ENCODE measurements at places on chromosomes 16 and 17. TPM values are rescaled to one million over a fixed set of nuclear protein-coding genes. Genes with fewer than 3 reads are reported as not detected.
A peak's percentile ranks its signal among the peaks of the same experiment; 100 is the strongest.

The ZNF785 gene
- polyA plus RNA-seq = 5.9 TPM

The CACNG5 gene
- not detected for polyA plus RNA-seq

The CD300C gene
- polyA plus RNA-seq = 0.34 TPM

The HOXB1 gene
- polyA plus RNA-seq = not detected

The TMED6 gene
- 1.6 TPM for polyA plus RNA-seq

The RPS2 gene
- polyA plus RNA-seq = 1,272 TPM

- DNase-seq = no peak
- H3K4me3 ChIP-seq = no peak overlapping the region
- no peaks in the 10 kb centered on the region for H3K4me1 ChIP-seq
- no peaks in the 10 kb centered on the region for H3K27me3 ChIP-seq
- no peak overlapping the region for H3K27ac ChIP-seq
- no peaks in the 10 kb centered on the region for H3K36me3 ChIP-seq
These were observed 3.7 kb downstream of the GP2 start for GRCh38 chr16:20323591-20324117.

- no peak overlapping the region for H3K27ac ChIP-seq
- DNase-seq = no peak
- no peaks in the 10 kb centered on the region for H3K27me3 ChIP-seq
- peaks cover 27% of the 10 kb centered on the region for H3K4me1 ChIP-seq
- no peaks in the 10 kb centered on the region for H3K36me3 ChIP-seq
- H3K4me3 ChIP-seq = no peak overlapping the region
These were observed 41.7 kb downstream of the ANKRD11 start for GRCh38 chr16:89448656-89449055.

DNA sequence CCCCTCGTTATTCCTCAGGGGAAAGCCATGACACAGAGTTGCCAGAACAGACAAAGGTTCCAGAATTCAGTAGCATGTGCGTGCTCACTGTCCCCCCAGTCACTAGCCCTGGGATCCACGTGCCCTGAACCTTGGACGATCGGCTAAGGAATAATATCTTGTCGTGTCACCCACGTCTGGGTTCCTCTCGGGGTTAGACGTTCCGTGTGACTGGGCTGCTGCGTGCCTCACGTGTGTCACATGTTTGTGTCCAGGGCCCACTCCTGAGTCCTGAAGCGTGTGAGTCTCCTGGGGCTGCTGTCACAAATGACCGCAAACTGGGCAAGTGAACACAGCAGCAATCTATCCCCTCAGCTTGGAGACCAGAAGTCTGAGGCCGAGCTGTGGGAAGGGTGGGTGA, 12.4 kb upstream of the ZNF469 start:
- no peaks in the 10 kb centered on the region for H3K4me1 ChIP-seq
- no peaks in the 10 kb centered on the region for H3K27me3 ChIP-seq
- no peak overlapping the region for H3K4me3 ChIP-seq
- no peak overlapping the region for H3K27ac ChIP-seq
- no peak for DNase-seq
- H3K36me3 ChIP-seq = no peaks in the 10 kb centered on the region

DNA sequence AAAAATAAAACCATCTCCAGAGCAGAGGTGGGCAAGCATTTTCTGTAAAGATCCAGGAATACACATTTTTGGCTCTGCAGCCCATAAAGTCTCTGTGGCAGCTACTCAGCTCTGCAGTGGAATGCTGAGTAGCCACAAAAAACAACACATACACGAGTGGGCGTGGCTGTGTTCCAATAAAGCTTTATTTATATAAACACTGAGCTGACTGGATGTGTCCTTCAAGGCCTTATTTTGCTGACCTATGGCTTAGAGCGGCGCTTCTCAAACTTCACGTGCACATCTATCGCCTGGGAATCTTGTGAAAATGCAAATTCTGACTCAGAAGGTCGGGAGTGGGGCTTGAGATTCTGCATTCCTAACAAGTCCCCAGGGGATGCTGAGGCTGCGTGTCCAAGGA, 39.7 kb downstream of the XYLT1 start:
- no peaks in the 10 kb centered on the region for H3K36me3 ChIP-seq
- H3K27ac ChIP-seq = no peak overlapping the region
- DNase-seq = no peak
- H3K4me1 ChIP-seq = no peaks in the 10 kb centered on the region

DNA sequence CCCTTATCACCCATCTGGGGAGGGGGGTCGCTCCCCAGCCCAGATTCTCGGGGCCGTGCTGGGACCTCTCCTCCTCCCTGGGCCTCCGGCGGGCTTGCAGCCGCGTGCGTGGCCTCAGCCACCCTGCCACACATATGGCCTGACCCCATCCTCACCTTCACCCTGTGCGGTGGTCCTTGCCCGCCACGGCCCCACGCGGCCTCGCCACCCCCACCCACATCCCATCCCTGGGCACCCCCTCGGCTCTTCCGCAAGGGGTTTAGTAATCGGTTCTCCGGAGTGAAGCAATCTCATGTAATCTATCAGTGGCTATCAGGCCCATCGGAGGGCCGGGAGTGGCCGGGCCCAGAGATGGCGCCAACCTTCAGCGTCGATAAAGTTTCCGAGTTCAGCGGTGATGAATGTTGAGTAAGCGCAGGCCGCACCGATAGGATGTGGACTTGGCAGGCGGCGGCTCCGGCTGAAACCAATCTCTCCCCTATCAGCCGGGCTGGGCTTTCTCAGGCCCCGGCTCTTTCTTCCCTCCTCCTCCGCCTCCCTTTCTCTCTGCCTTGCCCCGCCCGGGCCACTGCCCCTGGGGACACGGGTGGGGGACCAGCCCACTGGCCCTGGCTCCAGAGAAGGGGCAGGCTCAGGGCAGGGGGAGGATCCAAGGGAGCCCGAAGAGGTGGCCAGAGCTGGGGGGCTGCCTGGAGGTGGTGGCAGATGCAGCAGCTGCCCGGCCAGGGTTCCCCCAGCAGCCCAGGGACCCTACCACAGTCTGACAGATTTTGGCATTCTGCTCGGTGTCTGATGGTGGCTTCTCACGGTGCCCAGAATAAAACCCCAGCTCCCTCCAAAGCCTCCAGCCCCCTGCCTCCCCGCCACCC, 20.8 kb downstream of the ZFPM1 start:
- peaks cover 17% of the 10 kb centered on the region for H3K4me1 ChIP-seq
- H3K36me3 ChIP-seq = no peaks in the 10 kb centered on the region
- H3K27me3 ChIP-seq = no peaks in the 10 kb centered on the region
- no peak overlapping the region for H3K4me3 ChIP-seq
- peak; percentile 78 for DNase-seq

DNA sequence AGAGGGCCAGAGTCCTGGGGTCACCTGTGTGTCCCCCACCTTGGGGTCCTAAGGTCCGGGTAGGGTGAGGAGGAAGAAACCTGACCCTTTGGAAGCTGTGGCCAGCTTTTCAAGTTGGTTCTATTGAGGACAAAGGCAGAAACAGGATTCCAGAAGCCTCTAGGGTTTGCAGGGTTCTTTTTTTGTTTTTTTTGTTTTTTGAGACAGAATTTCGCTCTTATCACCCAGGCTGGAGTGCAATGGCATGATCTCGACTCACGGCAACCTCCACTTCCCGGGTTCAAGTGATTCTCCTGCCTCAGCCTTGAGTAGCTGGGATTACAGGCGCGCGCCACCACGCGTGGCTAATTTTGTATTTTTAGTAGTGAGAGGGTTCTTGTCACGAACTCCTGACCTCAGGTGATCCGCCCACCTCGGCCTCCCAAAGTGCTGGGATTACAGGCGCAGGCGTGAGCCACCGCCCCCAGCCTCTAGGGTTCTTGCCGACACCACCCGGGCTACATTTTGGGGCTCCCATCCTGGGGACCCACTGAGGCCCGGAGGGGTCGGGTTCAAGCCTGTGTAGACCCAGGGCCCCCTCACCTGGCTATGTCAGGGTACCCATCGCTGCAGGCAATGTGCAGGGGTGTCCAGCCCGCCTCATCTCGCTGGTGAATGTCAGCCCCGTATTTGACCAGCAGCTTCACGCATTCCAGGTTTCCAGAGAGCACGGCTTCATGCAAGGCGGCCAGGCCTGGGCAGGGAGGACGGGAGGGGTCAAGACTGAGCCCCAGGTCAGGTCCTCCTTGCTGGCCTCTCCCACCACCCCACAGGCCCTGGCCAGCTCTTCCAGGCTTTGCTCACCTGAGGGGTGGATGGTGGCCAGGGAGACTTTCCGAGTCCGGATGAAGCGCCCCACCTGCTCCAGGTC, 674 bp downstream of the PPP1R27 start:
- H3K36me3 ChIP-seq = no peaks in the 10 kb centered on the region
- H3K27me3 ChIP-seq = no peaks in the 10 kb centered on the region
- H3K4me1 ChIP-seq = peaks cover 12% of the 10 kb centered on the region

DNA sequence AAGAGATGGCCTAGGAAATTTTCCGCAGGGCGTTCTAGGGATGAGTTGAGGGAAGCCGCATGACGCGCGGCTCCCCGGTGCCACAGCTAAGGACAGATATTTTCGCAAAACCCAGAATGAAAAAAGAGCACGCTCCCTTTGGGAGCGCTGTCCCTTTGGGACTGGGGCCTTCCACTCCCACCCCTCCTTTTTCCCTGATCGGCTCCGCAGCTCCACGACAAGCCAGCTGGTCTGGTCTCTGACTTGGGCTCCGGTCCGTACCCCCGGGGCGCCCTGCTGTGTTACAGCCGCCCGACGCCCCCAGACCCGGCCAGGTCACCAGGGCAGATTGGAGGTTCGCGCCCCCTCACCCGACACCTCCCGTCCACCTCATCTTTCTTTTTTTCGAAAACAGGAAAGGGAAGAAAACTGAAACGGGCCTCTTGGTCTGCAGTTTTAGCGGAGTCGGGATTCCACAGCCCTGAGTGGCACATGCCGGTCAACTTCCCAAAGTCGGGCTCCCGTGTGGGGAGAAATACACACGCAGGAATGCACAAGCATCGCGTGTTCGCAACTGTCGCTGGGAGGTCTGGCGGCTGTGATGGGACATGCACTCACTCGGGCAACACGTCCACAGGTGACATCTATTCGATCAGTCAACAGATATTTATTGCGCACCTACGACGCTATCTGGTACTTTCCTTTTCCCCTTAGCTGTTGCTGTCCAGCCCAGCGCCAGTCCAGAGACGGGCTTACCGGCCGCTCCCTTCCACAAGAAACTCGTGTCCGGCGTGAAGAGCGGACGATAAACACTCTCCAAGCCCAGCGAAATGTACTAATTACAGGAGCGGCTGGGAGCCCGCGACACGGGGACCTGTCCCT, 3.9 kb upstream of the SOX9 start:
- DNase-seq = peak; percentile 43
- H3K27me3 ChIP-seq = no peaks in the 10 kb centered on the region
- peaks cover 14% of the 10 kb centered on the region for H3K4me1 ChIP-seq
- peak overlapping the region; percentile 60 for H3K4me3 ChIP-seq

DNA sequence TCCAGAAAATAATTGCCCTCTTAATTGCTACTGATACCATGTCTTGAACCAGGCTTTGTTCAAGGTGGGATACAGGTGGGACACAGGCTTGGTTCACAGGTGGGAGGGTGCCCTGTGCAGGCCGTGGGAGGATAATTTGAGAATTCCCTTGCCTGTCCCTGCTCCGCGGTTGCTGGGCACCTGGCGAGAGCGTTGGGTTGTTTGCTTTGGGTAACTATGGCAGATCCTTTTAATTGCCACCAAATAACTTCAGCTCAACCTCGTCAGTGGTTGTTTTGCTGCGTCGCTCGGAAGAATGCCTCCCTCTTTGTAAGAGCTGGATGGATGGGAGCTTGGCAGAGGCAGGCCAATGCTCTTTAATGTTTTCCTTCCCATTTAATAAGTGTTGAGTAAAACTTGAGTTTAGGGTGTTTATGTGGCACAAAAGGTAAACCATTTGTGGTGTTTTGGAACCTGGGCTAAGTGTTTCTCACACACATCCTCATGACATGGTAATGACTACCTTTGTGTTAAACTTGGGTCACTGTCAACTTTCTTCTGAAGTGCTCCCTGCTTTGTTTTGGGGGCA, 202.5 kb downstream of the MSI2 start:
- peaks cover 21% of the 10 kb centered on the region for H3K4me1 ChIP-seq
- no peaks in the 10 kb centered on the region for H3K27me3 ChIP-seq
- no peak for DNase-seq
- no peak overlapping the region for H3K4me3 ChIP-seq
- H3K27ac ChIP-seq = no peak overlapping the region

DNA sequence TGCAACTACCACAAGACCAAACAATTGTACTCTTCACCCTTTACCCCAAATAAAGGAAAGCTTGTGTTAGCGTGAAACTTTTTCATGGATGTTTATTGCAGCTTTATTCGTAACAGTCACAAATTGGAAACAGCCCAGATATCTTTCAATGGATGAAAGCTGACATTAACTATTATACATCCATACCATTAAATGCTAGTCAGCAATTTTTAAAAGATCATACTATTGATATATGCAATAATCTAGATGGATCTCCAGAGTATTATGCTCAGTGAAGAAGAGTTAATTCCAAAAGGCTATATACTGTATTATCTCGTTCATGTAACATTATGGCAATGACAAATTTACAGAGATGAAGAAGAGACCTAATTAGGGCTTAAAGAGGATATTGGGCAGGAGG, 1491.2 kb upstream of the CDH8 start:
- H3K27me3 ChIP-seq = no peaks in the 10 kb centered on the region
- H3K27ac ChIP-seq = no peak overlapping the region
- no peak overlapping the region for H3K4me3 ChIP-seq

DNA sequence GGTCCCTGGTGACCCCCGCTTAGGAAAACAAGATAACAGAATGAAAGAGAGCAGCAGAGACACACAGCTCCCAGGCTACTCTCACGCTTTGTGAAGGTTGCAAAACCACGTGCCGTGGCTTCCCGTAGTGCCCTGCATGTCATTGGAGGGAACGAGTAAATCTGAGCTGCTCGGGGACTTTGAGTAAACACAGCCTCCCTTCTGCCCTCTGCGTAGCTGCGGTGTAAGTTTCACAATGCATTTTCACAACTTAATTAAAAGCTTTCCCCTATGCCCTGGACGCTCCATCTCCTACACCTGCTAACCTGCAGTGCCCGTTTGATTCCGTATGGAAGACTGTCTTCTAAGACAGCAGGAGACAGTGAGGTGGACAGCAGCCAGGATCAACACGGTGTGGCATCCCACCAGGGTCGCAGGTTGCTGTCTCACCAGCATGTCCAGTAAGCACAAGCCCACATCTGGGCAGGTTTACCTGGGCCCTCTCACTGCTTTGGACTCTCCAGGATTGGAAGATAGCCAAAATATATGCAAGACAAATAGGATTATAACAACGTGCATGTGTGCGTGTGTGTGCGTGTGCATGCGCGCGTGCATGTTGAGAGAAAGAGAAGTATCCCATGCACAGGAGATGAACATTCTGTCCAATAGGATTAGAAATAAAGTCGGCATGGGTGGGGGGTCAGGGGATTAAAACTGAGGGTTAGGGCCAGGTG, 116.4 kb upstream of the RCVRN start:
- no peak overlapping the region for H3K27ac ChIP-seq
- no peaks in the 10 kb centered on the region for H3K27me3 ChIP-seq
- H3K4me1 ChIP-seq = peaks cover 11% of the 10 kb centered on the region
- peak; percentile 64 for DNase-seq
- H3K36me3 ChIP-seq = no peaks in the 10 kb centered on the region
- no peak overlapping the region for H3K4me3 ChIP-seq

- H3K4me1 ChIP-seq = peaks cover 8% of the 10 kb centered on the region
- no peak overlapping the region for H3K4me3 ChIP-seq
- no peak overlapping the region for H3K27ac ChIP-seq
- DNase-seq = no peak
These were observed 21.1 kb downstream of the PIPOX start for GRCh38 chr17:29063992-29064391.

GRCh38 chr17:8948462-8948861, 17.0 kb downstream of the PIK3R5 start:
- H3K27me3 ChIP-seq = no peaks in the 10 kb centered on the region
- H3K36me3 ChIP-seq = no peaks in the 10 kb centered on the region
- DNase-seq = no peak
- no peak overlapping the region for H3K4me3 ChIP-seq
- no peak overlapping the region for H3K27ac ChIP-seq

Measured in testis (tissue), 5 donors.